ENCODE measurements at places on chromosomes 3 and 15.
A peak's percentile ranks its signal among the peaks of the same experiment; 100 is the strongest.

DNA sequence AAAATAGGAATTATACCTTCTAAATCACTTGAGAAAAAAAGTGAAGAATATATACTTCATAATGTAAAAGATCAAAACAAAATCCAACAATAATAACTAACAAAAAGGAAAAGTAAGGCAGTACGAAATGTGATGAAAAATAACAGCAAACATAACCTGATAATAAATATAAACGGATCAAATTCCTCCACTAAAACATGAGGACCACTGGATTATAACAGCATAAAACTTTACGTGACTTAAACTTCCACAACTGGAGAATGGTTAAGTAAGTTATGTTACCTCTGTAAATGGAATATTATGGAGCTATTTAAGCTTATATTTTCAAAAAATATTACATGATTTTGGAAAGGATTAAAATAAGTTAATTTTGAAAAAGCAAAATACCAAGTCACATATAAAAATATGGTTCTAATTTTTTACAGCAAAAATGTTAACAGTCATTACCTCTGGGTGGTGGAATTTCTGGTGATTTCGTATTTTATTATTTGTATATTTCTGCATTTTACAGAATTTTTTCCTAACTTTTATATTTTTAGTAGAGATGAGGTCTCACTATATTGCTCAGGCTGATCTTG lies 7.0 kb downstream of the SLC6A20 start:
- no peak for DNase-seq

GRCh38 chr3:15955968-15956367 lies 158.2 kb upstream of the ANKRD28 start:
- no peak for DNase-seq

DNA sequence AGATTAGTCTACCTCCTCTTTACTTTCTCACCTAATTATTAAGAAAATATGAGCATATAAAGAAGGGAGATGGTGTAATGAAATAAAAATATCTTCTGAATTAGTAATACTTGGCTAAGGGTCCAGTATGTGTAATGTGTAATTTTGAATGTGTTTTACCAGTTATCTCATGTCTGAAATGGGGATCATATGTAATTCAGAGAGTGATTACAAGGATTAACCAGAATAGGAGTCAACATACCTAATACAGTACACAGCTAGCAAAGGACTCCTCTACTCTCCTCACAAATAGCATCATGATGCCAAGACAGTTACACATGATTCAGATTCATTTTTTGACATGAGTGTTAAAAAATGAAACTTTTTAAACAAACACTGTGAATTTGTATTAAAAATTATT lies 570.4 kb downstream of the SI start:
- no peak for DNase-seq

DNA sequence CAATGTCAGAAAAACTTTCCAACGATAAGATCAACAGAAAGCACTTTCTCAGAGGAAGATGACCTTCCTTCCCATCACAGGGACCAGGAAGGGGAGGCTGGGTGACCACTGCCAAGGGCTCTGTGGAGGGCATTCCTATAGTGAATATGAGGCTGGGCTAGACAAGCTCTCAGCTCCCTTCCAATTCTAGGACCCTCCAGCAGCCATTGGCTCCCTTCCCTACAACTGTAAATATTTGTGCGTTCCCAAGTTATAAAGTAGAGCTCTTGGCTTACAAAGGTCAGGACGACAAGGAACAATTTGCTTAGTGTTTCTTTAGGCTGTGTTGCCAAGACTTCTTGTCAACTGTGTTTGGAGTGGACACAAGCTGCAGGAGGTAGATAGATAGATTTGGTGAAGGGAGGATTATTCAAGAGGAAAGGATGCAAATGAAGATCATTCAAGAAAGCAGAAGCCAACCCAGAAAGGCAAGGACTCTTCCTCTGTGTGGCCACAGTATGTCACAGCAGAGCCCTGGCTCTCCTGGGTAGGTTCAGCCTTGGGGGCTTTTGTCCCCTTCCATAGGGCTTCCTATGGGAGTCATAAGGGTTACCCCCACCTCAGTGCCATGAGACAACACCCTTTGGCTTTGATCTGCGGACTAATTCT lies 223.6 kb upstream of the TLE3 start:
- no peak for DNase-seq

- DNase-seq: no peak
These were observed 445.3 kb downstream of the NAALADL2 start for GRCh38 chr3:175304404-175304803.

DNA sequence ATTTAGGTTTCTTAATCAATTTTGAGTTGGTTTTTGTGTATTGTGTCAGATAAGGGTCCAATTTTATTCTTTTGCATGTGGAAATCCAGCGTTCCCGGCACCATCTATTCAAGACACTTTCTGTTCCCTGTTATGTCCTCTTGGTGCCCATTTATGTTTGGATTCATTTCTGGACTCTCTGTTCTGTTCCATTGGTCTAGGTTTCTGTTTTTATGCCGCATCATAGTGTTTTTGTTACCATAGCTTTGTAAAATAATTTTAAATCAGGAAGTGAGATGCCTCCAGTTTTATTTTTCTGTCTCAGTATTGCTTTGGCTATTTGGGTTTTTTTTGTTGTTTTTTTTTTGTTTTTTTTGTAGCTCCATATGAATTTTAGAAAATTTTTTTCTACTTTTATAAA lies 97.1 kb downstream of the LRRC28 start:
- no peak for DNase-seq

- peak; percentile 52 for DNase-seq
These were observed 18.5 kb upstream of the REC114 start for GRCh38 chr15:73424506-73424905.

Measured in CD14-positive monocyte (primary cell).